ENCODE measurements at places on chromosomes 1 and 21.

GRCh38 chr1:117600325-117600943 is 5.4 kb upstream of the TENT5C start:
- no peak for DNase-seq

DNA sequence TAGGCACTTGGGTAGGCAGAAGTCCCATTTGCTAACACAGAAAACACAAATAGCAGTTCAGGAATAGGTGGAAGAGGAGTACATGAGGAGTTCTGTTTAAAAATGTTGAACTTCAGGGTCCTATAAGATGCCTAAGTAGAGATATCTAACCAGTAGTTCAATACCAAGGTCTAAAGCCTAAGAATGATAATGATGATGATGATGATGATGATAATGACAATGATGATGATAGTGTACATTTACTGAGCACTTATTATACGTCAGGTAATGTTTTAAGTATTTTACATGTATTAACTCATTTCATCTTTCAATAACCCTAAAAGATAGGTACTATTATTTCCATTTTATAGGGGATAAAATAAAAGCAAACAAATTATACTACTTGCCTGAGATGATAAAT is 50.1 kb downstream of the GDAP2 start:
- no peak for DNase-seq

- DNase-seq, result peak; percentile 95
Observed at GRCh38 chr1:91699339-91699974, 186.5 kb downstream of the TGFBR3 start.

DNA sequence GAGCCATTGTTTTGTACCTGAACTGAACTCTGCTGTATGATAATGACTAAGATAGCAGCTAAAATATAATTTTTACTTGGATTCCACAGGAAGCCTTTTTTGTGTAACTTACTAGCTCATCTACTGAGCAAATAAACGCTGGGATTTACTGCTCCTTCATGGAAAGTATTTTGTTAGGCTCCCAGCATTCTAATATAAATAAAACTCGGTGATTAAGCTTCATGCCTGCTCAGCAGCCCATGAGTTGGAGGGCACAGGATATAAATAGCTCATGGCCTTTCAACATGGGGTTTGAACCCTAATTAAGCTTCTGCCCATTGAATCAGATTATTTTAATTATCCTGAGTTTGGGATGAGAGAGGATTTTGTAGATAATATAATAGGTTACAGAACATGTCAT is 180.0 kb downstream of the PCP4 start:
- peak; percentile 49 for DNase-seq

DNA sequence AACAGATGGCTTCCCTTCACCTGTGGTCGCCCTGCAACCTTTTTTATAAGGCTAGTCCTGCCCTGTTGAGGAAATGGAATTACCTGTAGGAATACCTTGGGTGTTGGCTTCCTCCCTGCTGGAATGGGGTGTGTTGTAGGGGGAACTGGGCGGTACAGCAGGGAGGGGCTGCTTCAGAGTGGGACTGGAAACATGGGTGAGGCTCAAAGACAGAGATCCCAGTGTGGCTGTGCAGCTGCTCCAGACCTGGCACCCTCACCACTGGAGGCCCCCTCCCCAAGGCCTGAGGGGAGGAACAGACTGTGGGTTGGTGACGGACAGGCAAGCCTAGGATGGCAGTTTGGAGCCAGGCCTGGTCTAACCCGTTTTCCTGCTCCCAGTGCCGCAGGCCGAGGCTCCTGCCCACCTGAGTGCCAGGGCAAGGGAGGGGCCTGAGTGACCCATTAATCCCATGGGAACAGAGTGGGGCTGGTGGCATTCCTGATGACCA is 4.5 kb downstream of the EFNA3 start:
- no peak for DNase-seq

- DNase-seq, result peak; percentile 62
Observed at GRCh38 chr1:10508511-10508951, 33.8 kb downstream of the PEX14 start.

DNA sequence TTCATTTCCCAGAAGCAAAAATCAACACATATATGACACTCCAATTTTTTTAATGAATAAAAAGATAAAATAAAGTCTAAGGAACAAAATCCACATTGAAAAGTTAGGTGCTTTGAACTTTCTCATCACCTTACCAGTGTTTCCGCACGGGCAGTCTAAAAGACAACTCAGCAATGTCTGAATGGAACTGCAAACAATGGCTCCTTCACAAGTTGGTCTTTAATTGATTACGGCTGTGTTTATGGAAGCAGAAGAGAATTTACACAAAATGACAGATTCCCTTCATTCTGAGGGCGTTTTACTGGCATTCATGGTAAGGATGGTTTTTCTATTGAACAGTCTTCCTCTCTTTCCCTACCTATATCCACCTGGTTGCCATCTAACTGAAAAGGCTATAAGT is 65.0 kb upstream of the RNPC3 start:
- no peak for DNase-seq

GRCh38 chr1:119222271-119222670 is 81.8 kb upstream of the WARS2 start:
- no peak for DNase-seq

DNA sequence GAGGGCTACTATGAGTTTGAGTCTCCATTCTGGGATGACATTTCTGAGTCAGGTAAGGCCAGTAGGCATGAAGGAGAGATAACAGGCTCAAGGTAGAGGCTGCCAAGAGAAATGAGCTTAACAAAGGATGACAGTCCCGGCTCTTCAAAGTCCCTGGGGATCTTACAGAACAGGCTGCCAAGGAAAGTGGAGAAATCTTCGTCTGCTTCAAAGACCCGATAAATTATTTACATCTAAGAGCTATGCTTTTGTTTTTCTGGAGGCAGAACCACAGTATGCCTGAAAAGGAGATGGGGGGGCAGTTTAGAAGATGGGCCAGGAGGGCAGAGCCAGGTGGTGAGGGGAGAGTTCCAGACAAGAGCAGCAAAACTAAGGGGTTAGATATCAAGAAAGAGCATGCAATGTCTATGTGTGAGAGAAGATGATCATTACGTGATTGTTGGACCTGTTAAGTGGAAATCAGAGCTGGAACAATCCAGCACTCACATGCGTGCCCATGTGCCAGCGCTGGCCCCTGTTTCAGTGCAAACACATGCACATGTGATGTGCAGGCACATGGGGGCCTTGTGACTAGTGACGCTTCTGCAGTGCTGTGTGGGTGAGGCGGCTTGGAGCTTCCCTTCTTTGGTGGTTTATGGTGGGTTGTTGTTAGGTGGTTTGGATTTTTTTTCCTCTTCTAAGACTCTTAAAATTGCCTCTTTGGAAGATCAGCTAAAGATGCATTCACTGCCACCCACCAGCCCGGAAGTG is 25.7 kb downstream of the CAMK1G start:
- no peak for DNase-seq

DNA sequence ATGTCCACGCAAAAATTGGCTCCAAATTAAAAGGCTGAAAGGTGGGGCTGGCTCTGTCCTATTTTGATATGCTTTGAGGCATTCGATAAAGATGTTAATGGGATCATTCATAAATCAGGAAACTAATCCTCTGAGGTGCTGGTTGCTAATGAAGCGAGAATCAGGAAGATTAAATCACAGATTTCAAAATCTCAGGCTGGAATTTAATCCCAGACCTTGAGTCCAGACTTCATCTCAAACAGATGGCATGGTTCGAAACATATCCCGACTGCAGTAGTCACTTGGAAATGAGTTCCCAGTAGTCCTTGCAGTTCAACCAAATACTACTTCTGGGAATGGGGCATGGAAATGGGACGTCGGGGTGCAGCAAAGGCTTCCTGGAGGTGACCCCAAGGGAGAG is 4.5 kb upstream of the KLF17 start:
- DNase-seq, result no peak

DNA sequence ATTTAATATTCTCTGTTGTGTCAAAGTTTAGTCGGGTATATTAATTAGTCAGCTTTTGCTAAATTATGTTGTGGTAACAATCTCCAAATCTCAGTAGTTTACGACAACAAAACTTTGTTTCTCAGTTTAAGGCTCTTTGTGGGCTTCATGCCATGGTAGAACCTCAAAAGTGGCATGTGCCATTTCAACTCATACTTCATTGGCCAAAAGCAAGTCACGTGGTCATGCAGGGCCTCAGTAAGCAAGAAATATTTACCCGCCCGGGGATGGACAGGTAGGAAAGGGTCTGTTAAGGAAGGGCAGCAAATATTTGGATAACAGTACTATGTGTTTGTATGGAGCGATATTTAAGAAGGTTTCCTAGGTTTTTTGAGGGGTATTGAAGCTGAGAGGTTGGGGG is 38.6 kb downstream of the ITSN1 start:
- no peak for DNase-seq

DNA sequence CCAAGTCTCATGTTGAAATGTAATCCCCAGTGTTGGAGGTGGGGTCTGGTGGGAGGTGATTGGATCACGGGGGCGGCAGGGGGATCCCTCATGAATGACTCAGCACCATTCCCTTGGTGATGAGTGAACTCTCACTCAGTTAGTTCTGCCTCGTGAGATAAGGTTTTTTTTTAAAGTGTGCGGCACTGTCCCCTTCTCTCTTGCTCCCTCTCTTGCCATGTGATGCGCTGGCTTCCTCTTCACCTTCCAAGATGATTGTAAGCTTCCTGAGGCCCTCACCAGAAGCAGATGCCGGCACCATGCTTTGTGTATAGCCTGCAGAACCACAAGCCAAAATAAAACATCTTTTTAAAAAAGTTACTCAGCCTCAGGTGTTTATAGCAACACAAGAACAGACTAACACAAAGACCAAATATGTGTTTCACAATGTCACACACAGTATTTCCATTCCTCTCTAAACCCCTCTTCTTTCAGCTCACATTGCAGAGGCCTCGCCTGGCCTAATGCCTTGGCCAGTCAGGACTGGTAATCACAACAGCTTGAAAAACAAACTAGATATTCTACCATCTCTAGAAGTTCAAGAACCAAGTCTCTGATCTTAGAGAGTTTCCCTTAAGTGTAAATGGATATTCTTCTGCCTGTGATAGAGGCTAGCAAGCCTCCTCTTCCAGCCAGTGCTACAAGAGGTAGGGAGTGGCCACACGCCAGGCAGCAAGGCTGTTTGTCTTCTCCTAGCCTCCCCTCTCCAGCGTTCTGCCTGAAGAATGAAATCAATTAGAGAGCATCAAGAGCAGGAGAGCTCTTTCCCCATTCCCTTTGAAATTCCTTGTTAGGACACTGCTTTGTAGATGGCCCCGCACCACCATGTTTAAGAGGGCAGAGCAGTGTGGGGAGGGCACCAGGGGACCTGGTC is 19.6 kb upstream of the RAP1A start:
- DNase-seq, result no peak

DNA sequence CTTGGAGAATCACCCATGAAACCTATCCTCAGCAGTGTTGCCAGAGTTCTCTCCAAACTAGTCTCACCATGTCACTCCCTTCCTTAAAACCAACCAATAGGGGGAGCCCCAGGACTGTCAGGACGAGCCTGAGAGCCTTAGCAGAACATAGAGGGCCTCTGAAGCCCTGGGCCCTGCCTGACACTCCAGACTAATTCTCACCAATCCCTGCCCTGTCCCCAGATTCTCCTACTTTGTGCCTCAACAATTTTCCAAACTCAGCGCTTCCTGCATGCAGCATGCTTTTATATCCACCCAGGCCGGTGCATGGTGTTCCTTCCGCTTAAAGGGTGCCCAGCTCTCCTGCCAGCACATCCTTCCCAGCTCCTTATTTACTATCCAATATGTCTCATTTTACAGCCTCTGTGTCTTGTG is 42.7 kb downstream of the HSD3B1 start:
- DNase-seq, result peak; percentile 52

GRCh38 chr1:228215663-228216116 is 7.8 kb downstream of the OBSCN start:
- DNase-seq, result no peak

DNA sequence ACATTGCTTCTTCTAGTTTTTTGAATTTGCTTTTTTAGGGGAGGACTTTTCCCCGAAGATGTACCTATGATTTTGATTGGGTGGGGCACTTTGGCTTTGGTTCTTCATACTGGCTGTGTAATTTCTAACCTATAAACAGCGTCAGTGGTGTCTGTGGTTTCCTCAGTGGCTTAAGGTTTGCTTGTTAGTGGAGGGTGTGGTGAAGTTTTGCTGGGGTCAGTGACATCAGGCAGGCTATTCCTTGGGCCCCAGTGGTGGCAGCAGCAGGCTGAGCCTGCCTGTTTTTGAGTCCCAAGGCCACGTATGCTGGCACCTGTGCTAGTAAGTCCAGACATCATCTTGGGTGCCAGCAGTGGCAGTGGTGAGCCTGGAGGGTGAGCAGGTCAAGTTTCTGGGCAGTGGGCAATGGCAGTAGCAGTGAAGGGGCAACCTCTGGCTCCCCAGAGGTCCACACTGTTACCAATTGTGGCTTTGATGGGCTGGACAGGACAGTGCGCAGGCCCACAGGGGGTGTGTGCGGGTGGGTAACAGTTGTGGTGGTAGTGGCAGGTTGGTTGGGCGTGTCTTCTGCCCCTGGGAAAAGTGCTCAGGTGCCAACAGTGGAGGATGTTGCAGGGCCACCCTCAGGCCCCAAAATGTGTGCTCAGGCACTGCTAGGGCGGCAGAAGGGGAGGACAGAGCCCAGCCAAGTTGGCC is 54.9 kb upstream of the B3GALT2 start:
- DNase-seq, result no peak

- no peak for DNase-seq
Observed at GRCh38 chr1:112061901-112062320, 72.4 kb upstream of the KCND3 start.

- DNase-seq, result no peak
Observed at GRCh38 chr1:165527251-165528007, 16.4 kb upstream of the LRRC52 start.

DNA sequence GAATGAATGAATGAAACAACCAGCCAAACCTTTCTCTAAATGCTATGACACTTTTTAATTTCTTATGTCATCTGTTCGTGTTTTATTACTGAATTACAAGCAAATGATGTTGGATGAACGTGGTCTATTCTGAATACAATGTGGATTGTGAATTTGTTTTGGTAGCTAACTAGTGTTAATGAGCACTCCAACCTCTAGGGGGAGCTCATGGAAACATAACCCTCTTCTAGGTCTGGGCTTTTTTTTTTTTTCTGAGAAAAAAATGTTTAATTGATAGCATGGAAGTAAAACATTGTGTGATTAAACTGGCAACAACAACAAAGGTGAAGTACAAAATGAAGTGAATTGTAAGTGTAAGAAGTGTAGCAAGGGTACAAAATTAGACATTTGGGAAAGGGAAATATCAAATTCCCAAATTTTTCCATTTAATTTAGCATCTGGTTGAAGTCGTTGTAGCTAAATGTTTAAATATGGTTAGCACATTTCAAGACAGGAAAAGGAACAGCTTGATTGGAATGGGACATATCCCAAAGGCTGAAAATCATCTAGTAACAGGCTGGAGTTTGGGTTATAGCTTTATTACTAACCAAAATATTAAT is 42.6 kb upstream of the PTGS2 start:
- DNase-seq, result peak; percentile 55
